ENCODE measurements at places on chromosomes 3 and 15.

DNA sequence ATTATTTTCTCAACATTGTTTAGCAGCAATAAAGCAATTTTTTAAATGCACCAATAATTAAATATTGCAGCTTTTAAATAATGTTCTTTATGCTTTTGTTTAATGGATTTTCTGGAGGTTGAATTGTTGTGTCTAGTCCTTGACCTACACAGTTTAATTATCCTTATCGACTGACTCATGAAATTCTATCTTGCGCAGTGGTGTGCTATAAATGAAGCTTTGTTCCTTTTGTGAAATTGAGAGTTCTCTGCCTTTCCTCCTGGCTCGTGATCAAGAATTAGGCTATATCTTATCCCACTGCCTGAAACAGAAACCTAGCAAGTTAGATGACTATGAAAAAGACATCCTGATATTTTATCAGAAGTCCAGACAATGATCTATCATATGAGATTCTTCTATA, 37.0 kb upstream of the PIK3R4 start:
- no peak for DNase-seq

DNA sequence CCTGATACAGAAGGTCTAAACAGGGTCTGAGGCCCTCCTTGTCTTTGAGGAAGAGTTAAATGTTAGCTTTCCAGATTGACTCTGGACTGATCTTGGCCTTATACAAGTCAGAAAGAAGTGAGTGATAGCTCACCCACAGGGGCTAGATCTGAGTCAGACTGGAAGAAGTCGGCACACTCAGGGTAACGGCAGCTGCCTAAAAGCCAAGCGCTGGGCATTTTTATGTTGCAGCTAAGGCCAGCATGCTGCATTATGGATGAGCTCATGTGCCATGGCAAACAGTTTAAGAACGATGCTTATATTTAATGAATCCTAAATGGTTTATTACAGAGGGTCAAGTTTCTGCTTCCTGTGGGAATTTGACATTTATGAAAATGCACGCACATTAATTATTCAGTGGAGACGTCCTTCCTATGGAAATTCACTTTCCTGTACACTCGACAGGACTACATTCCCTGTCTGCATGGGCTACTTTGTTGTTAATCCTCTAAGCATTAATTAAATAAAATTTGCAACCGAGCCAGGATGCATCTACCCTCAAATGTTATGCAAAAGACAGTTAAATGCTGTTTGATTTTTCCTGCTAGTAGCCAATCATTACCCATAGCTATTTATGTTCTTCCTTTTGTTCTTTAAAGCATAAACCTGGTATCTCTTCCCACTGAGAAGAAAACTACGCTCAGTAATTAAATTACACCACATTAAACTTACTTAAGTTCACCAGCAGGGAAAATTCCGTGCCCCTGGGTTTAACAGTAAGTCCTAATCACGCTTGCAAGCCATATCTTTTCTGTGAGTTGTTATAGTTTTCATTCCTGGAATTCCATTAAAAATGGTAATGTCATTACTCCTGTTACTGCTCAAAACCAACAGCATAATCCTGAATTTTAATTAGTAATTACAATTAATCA, 762.7 kb upstream of the CFAP20DC start:
- DNase-seq: no peak

DNA sequence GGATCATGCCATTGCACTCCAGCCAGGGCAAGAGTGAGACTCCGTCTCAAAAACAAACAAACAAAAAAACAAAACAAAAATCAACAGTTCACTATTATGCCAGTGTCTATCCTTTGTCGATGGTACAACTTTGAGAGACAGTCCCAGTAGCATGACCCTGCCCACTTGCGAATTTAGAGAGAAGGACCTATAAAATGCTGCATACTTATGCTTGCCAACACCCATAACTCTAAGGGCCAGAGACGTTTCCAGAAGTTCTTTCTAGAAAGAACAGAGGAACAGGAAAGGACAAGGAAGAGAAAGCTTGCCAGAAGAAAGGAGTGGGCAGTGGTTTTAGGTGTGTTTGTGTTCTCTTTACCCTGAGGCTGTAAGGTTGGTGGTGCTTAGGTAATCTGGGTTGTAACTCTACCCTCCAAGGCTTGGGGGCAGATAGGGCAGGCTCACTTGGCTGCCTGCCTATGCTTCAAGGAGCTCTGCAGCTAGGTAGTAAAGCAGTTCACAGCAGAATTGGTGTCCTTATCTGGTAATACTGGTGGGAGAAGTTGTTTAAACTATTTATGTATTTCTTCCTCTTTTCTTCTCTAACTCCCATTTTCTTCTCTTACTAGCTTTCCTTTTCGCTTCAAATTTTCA, 50.6 kb upstream of the SPPL2A start:
- no peak for DNase-seq

DNA sequence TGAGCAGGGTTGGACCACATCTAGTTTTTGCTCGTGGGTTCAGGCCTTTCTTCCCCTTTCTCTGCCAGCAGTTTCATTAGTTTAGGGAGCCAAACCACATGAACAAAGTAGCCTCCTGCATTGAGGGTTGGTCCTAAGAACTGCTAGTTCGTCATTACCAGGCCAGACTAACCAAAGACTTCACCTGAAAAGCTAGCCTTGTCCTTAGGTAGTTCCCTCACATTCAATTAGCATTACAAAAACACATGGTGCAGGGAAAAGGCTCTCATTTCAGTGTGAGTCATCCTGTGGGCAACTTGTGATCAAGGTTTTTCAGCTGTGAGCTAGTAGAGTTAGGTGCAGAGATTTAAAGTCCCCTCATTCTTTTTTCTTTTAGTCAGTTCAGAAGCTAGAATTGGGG, 279.3 kb upstream of the CTNNB1 start:
- no peak for DNase-seq

- no peak for DNase-seq
Measured at GRCh38 chr3:88189361-88189810, 39.6 kb downstream of the C3orf38 start.

DNA sequence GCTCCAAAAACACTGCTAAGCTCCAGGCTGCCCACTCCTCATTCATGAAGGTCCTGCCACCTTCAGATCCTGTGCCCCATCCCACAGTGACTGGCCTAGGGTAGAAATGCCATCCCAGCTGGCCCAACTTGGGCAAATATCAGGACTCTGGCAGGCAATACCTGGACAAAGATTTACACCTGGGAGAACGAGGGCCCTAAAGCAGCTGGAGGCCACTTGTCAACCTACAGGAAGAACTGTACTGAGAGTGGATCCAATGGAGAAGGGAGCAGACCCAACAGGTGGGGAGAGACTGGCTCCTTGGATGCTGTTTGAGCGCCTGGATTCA, 57.1 kb upstream of the GATA2 start:
- no peak for DNase-seq

DNA sequence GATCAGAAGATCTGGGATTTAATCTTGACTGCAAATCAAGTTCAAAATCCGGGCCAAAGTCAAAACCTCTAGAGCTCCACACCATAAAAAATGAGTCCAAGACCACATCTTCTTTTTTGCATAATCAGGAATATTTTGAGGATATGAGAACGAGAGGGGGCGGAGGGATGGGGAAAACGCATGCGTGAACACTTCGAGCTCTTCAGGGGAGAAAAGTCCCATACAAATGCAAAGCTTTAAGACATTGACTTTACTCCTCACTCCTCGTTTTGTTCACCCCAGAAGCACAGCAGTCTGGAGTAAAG, 68.2 kb downstream of the SUMF1 start:
- DNase-seq: no peak

GRCh38 chr3:113105966-113106660, 105.2 kb upstream of the BOC start:
- DNase-seq: no peak

DNA sequence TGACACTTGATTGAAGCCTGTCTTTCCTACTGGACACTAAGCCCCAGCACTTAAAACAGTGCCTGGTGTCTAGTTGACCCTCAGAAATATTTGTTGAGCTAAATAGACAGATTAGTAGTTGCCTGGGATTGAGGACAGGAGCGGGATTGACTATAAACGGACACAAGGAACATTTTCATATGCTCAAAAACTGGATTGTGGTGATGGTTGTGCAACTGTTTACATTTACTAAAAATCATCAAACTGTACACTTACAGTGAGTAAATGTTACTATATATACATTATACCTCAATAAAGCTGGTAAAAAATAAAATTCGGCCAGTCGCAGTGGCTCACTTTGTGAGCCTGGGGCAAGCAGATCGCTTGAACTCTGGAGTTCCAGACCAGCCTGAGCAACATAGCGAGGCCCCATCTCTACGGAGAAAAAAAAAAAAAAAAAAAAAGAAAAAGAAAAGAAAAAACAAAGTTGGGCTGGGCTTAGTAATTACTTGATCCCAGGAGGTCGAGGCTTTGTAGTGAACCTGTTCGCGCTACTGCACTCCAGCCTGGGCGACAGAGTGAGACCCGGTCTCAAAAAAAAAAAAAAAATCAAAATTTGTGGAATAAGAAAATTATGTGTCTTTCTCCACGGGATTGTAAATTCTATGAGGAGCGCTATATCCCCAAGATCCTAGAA, 632 bp upstream of the IDH3A start:
- no peak for DNase-seq

GRCh38 chr15:80404057-80404760, at the start of gene ARNT2:
Gene ARNT2 (plus strand): TSS chr15:80404382. CDS start chr15:80404516, 134 bp downstream.
- DNase-seq: no peak

DNA sequence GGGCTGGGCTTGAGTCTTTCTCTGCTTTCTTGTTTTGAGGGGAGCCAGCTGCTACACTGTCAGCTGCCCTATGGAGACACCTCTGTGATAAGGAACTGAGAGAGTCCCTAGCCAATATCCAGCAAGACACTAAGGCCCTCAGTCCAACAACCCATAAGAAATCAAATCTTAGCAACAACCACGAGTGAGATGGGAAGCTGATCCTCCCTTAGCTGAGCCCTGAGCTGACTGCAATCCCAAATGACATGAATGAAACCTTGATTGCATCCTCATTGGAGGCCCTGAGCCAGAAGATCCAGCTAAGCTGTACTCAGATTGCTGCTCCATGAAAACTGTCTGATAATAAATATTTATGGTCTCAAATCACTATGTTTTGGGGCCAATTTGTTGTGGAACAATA, 302.1 kb upstream of the MME start:
- no peak for DNase-seq

DNA sequence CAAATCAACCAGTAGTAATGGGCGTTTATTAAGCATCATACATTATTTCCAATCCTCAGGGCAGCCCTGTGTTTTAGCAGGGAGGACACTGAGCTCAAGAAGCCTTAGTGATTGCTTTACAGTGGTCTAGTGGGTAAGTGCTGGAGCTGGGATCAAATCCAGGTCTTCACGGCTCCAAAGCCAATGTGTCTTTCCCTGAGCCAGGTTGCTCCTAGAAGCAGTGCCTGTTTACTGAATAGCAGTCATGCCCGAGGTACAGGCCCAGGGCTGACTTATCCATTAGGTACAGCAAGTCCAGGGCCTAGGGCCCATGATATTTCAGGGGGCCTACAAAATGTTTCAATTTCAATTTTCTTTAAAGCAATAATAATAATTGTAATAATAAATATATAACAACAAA, 9.6 kb upstream of the SMAD6 start:
- DNase-seq: no peak

GRCh38 chr15:59473226-59473625, 35.2 kb downstream of the FAM81A start:
- no peak for DNase-seq

GRCh38 chr3:100084100-100084806, 30.0 kb downstream of the FILIP1L start:
- no peak for DNase-seq

DNA sequence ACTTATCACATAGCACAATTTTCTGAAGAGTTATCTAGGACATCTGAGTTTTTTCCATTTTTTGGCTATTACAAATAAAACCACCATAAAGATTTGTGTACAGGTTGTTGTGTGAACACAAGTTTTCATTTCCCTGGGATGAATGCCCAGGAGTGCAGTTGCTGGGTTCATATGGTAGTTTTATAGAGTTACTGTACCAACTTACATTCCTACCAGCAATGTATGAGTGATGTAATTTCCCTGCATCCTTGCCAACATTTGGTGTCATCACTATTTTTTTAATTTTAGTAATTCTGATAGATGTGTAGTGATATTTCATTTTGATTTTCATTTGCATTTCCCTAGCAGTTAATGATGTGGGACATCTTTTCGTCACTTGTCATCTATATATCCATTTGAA, 20.5 kb downstream of the FILIP1L start:
- DNase-seq: no peak

GRCh38 chr3:195760345-195761122, 39.8 kb downstream of the MUC20 start:
- no peak for DNase-seq

DNA sequence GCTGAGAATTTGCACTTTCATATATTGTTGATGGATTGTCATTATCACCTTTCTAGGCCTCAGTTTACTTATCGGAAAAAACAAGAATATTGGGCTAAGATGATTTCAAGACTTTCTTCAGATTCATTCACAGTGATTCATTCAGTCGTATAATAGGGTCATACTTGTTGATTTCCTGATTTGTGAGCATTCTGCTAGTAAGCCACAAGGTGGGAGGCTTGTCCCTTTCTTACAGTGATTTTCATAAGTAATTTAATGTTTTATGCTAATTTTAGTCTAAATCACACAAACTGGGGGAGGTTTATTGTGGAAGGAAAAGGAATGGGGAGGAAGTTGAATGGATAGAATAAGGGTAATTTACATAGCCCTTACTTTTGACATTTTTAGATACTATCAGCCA, 126.8 kb upstream of the GOLGA6L4 start:
- DNase-seq: no peak

DNA sequence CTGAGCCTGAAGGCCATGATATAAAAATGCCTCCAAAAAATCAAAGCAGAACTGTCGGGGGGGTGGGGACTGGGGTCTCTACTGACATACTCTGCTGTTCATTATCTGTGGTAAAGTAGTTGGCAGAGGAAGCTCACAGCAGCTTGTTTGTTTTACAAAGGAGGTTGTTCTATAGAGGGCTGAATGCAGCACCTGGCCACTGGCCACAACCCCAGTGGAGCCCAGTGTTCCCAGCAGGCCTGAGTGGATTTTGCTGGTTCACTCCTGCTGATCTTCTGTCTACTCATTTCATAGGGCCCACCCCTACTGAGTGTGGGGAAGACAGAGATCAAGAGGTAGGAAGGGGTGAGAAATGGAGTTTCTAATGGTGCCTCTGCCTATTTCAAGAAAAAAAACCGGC, 125.5 kb downstream of the DIPK2A start:
- no peak for DNase-seq

- no peak for DNase-seq
Measured at GRCh38 chr3:39558775-39559306, 91.4 kb downstream of the MOBP start.

DNA sequence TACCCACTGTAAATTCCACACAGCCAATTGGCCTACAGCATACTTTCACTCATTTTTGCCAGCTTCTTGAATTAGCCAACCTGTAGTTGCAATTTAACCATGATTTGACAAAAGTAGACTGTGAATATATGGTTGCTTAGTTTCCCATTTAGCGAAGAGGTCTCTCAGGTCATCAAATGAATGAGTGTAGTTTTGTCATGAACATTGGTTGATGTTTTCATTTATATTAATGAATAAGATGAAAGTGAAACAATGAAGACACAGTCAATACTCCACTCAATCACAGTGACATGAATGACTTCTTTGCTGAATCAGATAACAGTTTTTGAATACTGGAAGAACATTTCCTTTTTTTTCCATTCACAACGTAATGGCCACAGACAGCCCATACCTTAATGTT, 15.3 kb upstream of the FAM3D start:
- no peak for DNase-seq

GRCh38 chr3:157104928-157105652, 54.9 kb downstream of the CCNL1 start:
- DNase-seq: no peak

Measured in stimulated activated CD4-positive, alpha-beta T cell treated with anti-CD3 and anti-CD28 coated beads, Interleukin-15, amount 100 ng/mL, for 48 hours (primary cell).